Ovary (tissue), 10 donors: ENCODE measurements at places on chromosomes 2 and 18. TPM values are rescaled to one million over a fixed set of nuclear protein-coding genes. Genes with fewer than 3 reads are reported as not detected.
A peak's percentile ranks its signal among the peaks of the same experiment; 100 is the strongest.

XIRP2 gene
- polyA plus RNA-seq = 0.47 TPM

HOXD13 gene
- not detected for polyA plus RNA-seq

PLCD4 gene
- 0.88 TPM for polyA plus RNA-seq

NUP35 gene
- polyA plus RNA-seq = 14.2 TPM

PJVK gene
- 5.1 TPM for polyA plus RNA-seq

- DNase-seq = peak; percentile 84
Observed at GRCh38 chr2:229416116-229416694, 145.1 kb upstream of the PID1 start.

DNA sequence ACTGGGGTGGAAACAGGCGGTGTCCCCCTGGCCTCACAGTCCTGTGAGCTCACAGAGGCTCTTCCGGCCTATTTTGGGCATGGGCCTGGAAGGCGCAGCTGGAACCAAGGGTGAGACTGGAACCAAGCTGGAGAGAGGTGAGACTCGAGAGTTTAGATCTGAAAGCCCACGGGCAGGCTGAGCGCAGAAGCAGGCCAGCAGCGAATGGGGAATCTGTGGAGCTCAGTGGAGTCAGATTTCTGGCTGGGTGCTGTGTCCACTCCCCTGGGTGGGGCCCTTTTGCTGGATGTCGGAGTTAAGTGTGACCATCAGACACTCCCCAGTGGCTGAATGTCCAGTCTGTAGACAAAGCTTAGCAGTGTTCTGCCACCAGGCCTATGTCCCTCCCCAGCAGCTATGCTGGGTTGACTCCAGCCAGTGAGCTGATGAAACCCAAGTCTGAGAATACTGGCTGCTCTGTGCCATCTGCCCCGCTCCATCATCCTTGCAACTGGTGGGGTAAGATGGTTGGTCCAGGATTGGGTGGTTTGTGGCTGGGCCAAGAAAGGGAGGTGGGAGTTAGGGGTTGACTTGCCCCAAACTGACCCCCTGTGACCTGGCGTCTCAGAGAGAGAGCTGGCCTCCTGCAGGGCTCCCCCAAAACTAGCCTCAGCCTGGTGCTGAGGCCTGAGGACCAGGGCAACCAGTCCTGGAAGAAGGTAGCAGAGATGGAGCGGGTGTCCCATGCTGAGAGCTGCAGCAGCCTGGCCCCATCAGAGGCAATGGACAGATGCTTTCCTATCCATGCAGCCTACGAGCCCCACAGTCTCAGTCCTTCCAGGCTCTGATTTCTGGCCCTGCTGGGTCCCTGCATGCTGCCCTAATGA lies 34.4 kb downstream of the CYP26B1 start:
- no peak for DNase-seq

DNA sequence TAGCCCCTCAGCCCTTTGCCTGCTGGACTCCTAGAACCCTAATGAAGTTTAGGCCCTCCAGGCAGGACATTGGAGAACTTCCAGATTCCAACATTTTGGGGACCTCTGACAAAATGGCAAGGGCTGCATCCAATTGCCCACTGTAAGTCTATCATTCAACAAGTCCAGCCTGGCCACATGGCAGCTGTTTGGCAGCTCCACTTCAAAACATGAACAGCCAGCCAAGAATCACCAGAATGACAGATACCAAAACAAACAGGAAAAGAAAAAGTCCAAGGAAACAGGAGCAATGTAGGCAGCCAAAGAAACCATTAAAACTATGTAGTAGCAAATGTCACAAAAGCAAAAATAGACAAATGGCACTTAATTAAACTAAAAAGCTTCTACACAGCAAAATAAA lies 25.5 kb downstream of the SLC4A5 start:
- no peak for DNase-seq

DNA sequence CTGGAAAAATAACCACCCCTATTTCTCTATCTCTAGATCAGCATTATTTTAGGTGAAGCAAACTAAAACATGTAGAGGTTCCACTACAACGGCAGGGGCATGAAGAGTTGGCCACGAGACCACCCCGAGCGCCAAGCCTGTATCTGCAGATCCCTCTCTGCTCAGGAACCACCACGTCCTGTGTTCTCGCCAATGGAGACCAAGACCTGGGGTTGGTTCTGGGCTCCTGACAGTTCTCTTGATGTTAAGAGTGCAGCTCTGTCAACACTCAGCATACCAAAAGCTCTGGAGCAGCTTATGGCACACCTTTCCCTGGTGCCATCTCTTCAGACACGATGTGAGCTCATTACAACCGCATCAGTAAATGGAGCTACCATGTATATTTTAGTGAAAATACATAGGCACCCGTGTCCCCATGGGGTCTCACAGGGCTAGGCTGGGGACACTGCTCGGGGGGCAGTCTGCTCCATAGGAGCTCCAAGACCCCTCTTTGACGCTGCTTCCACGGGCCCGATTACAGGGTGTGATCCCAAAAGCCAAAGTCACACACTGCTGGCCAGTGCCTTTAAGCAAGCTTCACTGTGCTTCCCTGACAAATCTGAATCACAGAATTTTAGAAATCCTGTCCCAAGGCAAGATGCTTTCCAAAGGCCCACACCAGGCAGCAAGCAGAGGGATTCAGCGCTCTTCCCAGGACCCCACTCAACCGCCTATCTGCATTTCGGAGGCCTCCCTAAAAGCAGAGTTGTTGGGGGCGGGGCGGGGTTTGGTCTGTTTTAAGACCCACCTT lies 72.2 kb downstream of the EMILIN2 start:
- DNase-seq = no peak

DNA sequence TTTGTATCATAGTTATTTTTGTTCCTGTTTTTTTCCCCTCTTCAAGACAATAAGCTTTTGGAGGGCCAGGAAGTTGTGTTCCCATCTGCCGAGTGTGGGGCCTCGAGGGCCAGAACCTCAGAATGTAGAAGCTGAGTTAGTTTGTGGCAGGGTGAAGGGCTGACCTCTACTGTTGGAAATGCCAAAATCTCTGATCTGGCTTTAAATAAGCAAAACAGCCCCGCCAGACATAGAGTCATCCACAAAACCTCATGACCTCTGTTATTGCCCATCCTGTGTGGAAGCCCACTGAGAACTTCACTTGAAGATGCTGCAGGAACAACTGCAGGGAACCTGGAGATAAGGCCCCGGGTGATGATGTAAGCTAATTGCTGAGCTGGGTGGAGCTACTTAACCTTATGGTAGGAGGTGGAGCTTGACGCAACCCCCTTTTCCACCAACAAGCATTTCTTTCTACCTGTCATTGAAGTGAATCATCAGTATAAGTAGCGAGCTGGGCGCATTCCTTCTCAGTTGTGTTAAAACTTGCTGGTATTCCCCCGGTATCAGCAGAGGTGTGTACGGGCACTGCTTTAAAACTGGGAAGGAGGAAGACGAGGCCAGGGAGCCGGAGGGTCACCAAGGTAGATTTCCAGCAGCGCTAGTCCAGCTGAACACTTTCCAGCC lies 177.2 kb downstream of the NEDD4L start:
- DNase-seq = no peak

- no peak for DNase-seq
Observed at GRCh38 chr2:6183226-6183625, 491.0 kb downstream of the SOX11 start.
